Esophagus squamous epithelium (tissue), 5 donors: ENCODE measurements at places on chromosomes 1 and 21. TPM values are rescaled to one million over a fixed set of nuclear protein-coding genes. Genes with fewer than 3 reads are reported as not detected.
A peak's percentile ranks its signal among the peaks of the same experiment; 100 is the strongest.

GRCh38 chr1:35668506-35668905 is 27.2 kb upstream of the PSMB2 start:
- DNase-seq: no peak
- H3K27ac ChIP-seq: no peak overlapping the region
- peaks cover 71% of the 10 kb centered on the region for H3K27me3 ChIP-seq
- H3K4me1 ChIP-seq: no peaks in the 10 kb centered on the region
- no peaks in the 10 kb centered on the region for H3K36me3 ChIP-seq

DNA sequence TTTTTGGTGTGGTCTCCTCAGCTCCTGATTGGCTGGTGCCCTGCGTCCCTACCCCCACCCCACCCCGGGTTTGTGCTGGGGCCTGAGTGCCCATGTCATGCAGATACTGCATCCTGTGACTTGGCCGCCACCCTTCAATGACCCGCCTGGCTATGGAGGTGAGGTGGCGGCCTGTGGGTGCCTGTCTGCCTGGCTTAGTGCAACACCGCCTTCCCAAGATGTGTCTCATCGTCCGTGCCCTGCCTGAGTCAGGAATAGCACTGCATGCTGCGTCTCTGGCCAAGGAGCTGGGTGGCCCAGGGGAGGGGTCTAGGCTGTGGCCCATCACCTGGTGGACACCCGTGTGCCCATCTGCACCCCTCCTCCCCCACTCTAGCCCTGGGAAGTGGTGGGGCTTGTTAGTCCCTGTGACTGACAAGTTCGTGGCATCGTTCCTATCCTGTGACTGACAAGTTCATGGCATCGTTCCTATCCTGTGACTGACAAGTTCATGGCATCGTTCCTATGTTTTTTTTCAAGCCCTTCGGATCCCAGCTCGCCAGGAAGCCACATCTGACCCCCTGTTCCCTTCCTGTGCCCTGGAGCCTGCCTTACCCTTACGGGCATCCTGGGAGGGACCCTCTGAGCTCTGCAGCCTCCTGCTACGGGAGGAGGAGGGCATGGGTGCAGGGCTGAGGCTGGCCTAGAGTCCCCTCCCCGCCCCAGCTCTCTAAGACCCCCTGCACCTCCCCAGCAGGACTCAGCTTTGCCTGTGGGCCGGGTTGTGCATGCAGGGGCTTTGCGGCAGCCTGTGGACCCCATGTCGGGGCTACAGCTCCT is 7.5 kb downstream of the SLX9 start:
- DNase-seq: no peak
- no peak overlapping the region for H3K27ac ChIP-seq
- no peak overlapping the region for H3K4me3 ChIP-seq
- H3K36me3 ChIP-seq: peaks cover 73% of the 10 kb centered on the region
- H3K27me3 ChIP-seq: no peaks in the 10 kb centered on the region
- peaks cover 7% of the 10 kb centered on the region for H3K4me1 ChIP-seq

- DNase-seq: no peak
- peak overlapping the region; percentile 79 for H3K27ac ChIP-seq
- H3K4me1 ChIP-seq: peaks cover 15% of the 10 kb centered on the region
- H3K27me3 ChIP-seq: no peaks in the 10 kb centered on the region
These were observed 40.6 kb downstream of the AKNAD1 start for GRCh38 chr1:108816049-108816893.

- no peaks in the 10 kb centered on the region for H3K27me3 ChIP-seq
- H3K4me3 ChIP-seq: peak overlapping the region; percentile 81
- peak overlapping the region; percentile 97 for H3K27ac ChIP-seq
- DNase-seq: no peak
These were observed 403 bp upstream of the C1orf122 start for GRCh38 chr1:37807220-37807554.

DNA sequence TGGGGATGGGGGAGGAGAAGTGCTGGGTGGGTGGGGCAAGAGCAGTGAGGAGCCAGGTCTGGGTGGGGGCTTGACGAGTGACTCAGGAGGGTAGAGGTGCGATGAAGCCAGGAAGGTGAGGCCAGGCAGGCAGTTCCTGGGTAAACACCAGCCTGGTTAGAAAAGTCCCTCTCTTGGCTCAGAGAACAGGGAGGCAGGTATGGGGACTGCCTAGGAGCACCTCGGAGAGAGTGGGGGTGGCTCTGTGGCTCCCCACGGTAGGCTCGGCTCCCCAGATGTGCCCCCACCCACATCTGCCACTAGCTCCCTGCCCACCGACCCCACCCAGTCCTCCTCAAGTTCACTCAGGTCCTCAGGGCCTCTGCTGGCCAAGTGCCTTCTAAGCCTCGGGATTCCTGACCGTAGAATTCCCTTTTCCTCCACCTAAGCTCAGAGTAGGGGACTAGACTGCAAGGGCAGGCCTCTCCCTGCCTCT is 1.2 kb downstream of the HSPG2 start:
- DNase-seq: no peak
- peaks cover 58% of the 10 kb centered on the region for H3K4me1 ChIP-seq
- H3K36me3 ChIP-seq: no peaks in the 10 kb centered on the region
- peak overlapping the region; percentile 58 for H3K4me3 ChIP-seq
- peak overlapping the region; percentile 88 for H3K27ac ChIP-seq
- no peaks in the 10 kb centered on the region for H3K27me3 ChIP-seq

DNA sequence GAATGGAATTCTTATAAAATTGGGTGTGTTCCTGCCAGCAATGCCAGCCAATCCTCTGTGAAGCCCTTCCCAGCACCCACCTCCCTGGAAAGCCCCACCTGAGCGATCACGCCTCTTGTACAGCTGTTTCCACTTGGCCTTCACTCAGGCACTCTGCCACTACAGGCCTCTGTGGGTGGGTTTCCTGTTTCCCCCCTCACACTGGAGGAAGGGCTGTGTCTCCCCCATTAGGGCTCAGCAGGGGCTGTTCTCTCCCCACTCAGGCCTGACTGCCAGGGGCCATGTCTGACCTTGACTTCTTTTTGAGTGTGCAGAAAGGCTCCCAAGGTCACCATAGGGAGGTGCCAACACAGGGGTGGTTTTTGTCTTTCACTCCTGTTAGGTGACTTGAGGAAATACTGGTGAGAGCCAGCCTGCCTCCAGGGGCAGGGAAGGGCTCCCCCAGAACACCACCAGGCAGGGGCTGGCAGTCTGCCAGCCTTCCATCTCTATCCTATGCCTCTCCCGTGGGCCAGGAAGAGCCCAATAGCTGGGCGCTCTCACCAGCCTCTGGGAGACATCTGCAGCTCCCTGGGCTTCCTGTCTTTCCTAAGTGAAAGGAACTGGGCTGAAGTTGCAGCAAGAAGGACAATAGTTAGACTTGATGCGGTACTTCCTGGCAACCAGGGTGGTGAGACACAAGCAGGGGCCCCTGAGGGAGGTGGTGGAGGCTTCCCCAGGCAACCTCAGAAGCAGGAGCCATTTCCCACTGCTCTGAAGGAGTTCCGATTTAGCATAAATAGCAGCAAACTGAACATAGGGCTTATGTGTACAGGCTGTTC is 49.1 kb downstream of the ELK4 start:
- no peak for DNase-seq
- no peaks in the 10 kb centered on the region for H3K27me3 ChIP-seq
- peaks cover 12% of the 10 kb centered on the region for H3K4me1 ChIP-seq
- no peak overlapping the region for H3K4me3 ChIP-seq
- peak overlapping the region; percentile 34 for H3K27ac ChIP-seq
- no peaks in the 10 kb centered on the region for H3K36me3 ChIP-seq

- no peak for DNase-seq
- H3K4me3 ChIP-seq: no peak overlapping the region
- no peaks in the 10 kb centered on the region for H3K27me3 ChIP-seq
- H3K4me1 ChIP-seq: peaks cover 38% of the 10 kb centered on the region
- peak overlapping the region; percentile 69 for H3K27ac ChIP-seq
- H3K36me3 ChIP-seq: no peaks in the 10 kb centered on the region
These were observed 20.6 kb downstream of the TCEA3 start for GRCh38 chr1:23403735-23404486.

- no peak overlapping the region for H3K4me3 ChIP-seq
- no peak overlapping the region for H3K27ac ChIP-seq
- DNase-seq: no peak
- no peaks in the 10 kb centered on the region for H3K4me1 ChIP-seq
- no peaks in the 10 kb centered on the region for H3K27me3 ChIP-seq
These were observed 21.8 kb downstream of the TENT5C start for GRCh38 chr1:117627546-117628130.

TIMM17A gene
- 18.7 TPM for total RNA-seq

GJA9 gene
- not detected for total RNA-seq

GRCh38 chr1:188317894-188318293 is 1489.1 kb downstream of the PLA2G4A start:
- no peak overlapping the region for H3K4me3 ChIP-seq
- no peaks in the 10 kb centered on the region for H3K27me3 ChIP-seq
- no peak overlapping the region for H3K27ac ChIP-seq
- no peaks in the 10 kb centered on the region for H3K4me1 ChIP-seq
- no peaks in the 10 kb centered on the region for H3K36me3 ChIP-seq

FNBP1L gene
- 8.3 TPM for total RNA-seq

DNA sequence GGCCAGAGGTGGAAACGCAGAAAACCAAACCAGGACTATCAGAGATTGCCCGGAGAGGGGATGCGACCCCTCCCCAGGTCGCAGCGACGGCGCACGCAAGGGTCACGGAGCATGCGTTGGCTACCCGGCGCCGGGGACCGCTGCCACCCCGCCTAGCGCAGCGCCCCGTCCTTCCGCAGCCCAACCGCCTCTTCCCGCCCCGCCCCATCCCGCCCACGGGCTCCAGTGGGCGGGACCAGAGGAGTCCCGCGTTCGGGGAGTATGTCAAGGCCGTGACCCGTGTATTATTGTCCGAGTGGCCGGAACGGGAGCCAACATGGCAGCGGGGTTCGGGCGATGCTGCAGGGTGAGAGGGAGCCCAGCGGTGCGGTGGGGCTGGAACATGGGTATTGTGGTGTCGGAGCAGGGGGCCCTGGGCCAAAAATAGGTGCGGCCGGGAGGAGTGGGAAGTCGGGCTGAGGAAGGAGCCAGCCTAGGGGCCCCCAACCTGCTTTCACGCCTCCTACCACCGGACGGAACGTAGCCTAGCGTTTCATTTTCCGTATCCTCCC is at the start of gene ACADM:
Gene ACADM, plus strand, starts transcription at position 238 of the 551 bp plus-strand sequence. Its CDS starts 79 bp downstream, at position 317.
- H3K27me3 ChIP-seq: no peaks in the 10 kb centered on the region
- peak within 1 kb of the TSS; percentile 96 for H3K27ac ChIP-seq
- peaks cover 49% of the 10 kb centered on the region for H3K4me1 ChIP-seq
- DNase-seq: peak; percentile 58

DNM3 gene
- total RNA-seq: 1.2 TPM

DNA sequence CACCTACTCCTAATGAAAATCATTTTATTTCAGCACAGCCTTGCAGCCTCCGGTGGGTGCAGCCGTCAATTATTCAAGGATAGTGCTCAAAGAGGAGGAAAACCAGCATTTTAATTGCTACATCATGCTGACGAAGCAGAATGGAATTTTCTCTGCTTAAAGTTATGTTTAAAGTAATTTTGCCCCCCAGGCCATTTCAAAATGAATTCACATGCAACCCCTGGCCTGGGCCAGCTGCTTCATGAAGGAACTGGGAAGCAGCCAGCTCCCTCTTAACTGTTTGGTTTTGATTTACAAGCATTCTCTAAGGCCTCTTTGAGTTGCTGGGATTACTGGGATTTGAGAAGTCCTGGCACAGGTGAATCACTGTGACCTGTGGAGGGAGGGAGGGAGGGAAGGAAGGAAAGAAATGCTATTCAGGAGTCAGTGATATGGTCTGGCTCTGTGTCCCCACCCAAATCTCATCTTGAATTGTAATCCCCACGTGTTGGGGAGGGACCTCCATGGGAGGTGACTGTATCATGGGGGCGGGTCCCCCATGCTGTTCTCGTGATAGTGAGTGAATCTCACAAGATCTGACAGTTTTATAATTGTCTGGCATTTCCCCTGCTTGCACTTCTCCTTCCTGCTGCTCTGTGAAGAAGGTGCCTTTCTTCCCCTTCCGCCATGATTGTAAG is 66.0 kb downstream of the PGBD5 start:
- no peak for DNase-seq
- no peaks in the 10 kb centered on the region for H3K36me3 ChIP-seq
- H3K4me1 ChIP-seq: peaks cover 5% of the 10 kb centered on the region

SPRR1B gene
- total RNA-seq: 102 TPM

HFM1 gene
- 0.09 TPM for total RNA-seq

KLHDC8A gene
- 2.7 TPM for total RNA-seq

GRCh38 chr1:150555198-150555970 is 6.2 kb downstream of the ADAMTSL4 start:
- peaks cover 61% of the 10 kb centered on the region for H3K4me1 ChIP-seq
- no peaks in the 10 kb centered on the region for H3K27me3 ChIP-seq
- H3K27ac ChIP-seq: no peak overlapping the region
- H3K36me3 ChIP-seq: no peaks in the 10 kb centered on the region
- H3K4me3 ChIP-seq: no peak overlapping the region

DNA sequence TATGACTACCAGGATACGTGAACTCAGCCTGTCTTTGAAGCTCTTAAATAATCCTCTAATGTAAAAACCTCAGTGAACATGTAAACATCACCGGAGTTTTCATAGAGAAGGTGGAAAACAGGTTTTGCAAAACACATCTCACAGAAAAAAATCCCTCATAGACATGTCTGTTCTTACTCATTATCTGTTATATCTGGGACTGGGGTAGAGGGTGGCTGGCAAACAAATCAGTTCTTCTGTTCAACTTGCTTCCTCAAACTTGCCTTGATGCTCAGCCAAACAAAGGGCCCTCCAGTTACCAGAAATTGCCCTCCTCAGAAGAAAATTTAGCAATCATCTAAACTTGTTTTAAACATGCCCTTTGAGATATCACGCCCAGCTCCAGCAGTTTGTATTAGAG is 66.1 kb upstream of the CXADR start:
- H3K27ac ChIP-seq: peak overlapping the region; percentile 75
- no peak overlapping the region for H3K4me3 ChIP-seq
- no peak for DNase-seq
- H3K27me3 ChIP-seq: no peaks in the 10 kb centered on the region
- peaks cover 4% of the 10 kb centered on the region for H3K4me1 ChIP-seq
- H3K36me3 ChIP-seq: no peaks in the 10 kb centered on the region

- no peaks in the 10 kb centered on the region for H3K27me3 ChIP-seq
- DNase-seq: no peak
These were observed 1.8 kb upstream of the ZBTB48 start for GRCh38 chr1:6577831-6578525.

DNA sequence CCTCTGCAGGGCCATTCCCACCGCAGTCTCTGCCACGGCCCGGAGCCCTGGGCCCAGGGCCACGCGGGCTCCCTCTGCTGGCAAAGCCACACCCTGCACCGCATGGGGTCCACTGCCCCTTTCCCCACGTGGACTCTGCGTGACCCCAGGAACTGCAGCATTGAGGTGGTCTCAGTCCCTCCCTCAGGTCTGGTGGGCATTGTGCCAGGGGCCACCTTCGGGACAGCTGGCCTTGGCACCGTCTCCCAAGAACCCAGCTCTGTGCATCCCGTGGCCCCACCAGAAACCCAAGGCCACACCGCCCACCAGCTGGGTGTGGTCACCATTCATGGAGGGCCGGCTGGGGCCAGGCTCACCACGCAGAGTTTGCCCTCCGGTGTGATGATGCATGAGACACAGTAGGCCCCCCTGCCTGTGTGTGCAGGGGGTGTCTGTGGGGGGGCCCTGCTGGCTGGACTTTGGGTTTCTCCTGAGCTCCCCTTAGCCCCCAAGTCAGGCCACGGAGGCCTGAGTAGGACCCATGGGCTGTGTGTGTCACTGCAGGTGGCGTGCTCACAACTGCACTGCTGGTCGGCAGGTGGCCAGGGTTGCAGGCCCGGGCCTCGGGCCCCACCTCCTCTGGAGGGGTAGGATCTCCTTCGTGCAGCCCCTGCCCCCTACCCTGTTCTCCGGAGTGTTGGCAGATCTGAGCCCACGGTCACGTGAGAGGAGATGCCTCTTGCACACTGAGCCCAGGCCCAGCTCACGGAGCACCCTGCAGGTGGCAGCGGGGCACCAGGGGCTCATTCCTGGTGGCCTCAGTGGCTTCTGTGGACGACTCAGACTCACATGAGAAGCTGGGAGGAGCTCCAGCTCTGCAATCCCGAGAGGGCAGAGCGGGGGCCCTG is 5.8 kb downstream of the VWA1 start:
- no peak overlapping the region for H3K4me3 ChIP-seq
- H3K4me1 ChIP-seq: peaks cover 54% of the 10 kb centered on the region
- DNase-seq: no peak

VWA5B1 gene
- total RNA-seq: not detected
